ENCODE measurements at places on chromosomes 3 and 15.

DNA sequence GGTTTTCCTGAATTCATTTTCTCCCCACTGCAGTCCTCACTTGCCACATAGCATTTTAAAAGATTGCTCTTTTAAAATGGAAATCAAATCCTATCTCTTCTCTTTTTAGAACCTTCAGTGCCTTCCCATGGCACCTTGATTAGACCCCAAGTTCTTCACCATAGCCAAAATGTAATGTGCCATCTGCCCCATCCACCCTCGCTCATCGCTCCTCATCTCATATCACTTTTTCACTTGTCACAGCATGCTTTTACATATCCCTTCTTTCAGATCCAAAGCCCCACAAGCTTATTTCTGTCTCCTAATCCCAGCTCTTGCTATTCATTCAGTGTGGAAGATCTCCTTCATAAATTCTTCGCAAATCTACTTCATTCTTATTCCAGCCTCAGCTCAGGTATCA lies 161.7 kb downstream of the CD47 start:
- no peak for DNase-seq

GRCh38 chr15:67573194-67573593 lies 30.7 kb downstream of the MAP2K5 start:
- DNase-seq = no peak

GRCh38 chr3:40021338-40021737 lies 211.9 kb downstream of the MYRIP start:
- DNase-seq = no peak

DNA sequence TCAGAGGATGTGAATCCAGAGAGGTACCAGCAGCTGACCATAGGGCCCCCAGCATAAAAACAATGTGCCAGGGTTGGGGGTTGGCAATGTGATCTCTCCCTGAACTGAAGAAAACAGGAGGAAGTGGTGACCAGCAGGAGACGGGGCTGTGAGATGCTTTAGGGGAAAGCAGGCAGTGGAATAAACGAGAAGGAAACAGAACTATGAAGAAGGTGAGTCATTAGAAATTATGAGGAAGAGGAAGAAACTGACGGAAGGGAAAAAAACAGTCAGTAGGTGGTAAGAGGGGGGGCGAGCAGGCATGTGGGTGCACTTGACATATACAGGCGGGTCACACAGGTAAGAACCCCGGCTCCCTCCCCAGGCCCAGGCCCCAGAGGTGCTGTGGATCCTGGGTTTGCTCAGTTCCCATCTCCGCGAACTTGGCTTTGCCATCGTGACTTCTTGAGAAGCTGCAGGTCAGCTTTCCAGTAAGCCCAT lies 42.2 kb upstream of the B3GNT5 start:
- DNase-seq = peak; percentile 50

GRCh38 chr15:38455092-38455491 lies 1.2 kb downstream of the FAM98B start:
- DNase-seq = no peak

DNA sequence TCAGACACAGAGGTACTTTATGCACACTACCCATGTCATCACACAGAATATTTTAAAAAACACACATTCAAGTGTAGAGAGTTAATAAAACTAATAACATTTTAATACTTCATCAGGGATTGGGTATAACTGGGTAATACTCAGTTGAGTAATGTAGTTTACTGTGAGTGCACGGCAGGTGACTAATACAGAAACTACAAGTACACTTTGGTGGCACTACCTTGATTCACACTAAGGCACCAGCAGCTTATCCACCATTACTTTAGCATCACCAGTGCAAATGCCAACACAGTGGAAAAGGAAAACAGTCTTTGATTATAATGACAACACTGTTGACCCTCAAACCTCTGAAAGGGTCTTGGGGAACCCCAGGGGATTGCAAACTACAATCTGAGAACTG lies 33.6 kb downstream of the ZNF280D start:
- no peak for DNase-seq

DNA sequence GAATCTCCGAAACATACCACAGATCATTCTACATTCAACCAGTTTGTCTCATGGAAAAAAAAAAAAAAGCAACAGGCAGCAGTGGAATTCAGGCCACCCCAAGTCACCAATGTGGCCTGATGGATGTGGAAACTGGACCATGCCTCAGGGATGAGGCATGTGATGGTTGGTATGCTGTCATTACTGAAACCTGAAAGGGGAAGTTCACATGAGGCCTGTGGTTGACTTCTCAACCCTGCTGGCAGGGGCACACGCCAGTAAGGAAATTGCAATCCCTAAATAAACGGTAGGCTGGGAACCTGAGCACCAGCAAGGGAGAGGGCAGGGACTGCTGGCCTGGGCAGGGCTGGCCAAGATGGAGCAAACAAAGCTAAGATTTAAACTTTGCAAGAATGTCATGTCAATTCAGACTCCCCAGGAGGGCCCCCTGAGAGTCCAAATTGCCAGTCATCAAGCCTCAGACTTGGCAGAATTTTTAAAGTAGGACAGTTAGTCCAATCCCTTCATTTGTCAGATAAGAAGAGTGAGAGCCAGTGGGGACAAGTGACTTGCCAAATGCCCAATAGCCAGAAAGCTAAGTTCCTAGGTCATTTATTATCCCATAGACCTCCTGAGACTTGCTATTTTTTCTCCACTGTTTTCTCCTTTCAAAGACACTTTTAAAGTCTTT lies 310.4 kb downstream of the ERC2 start:
- DNase-seq = no peak

DNA sequence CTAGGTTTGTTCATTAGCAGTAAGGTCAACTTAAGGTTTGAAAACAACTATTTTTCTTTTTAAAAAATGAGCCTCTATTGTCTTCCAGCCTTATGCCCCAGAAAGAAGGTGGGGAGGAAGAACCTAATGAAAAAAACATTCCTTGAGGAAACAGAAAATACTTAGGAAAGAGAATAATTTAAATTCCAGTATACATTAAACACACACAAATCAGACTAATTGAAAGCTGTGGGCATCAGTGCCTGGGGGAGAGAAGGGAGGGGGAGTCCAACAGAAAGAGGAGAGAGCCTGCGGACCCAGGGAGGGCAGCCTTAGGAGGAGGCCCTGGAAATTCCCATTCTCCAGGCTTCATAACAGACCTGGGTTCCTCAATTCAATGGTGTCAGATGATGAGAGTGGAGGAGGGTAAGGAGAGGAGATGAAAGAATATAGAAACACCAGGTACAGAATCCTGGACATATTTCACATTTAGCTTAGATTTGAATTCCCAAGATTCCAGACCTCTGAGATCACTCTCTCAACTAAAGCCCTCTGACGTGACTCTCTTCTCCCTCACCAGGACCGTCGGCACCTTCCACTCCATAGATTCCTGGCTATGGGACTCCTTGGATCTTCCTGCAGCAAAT lies 320.5 kb upstream of the UMPS start:
- DNase-seq = no peak

DNA sequence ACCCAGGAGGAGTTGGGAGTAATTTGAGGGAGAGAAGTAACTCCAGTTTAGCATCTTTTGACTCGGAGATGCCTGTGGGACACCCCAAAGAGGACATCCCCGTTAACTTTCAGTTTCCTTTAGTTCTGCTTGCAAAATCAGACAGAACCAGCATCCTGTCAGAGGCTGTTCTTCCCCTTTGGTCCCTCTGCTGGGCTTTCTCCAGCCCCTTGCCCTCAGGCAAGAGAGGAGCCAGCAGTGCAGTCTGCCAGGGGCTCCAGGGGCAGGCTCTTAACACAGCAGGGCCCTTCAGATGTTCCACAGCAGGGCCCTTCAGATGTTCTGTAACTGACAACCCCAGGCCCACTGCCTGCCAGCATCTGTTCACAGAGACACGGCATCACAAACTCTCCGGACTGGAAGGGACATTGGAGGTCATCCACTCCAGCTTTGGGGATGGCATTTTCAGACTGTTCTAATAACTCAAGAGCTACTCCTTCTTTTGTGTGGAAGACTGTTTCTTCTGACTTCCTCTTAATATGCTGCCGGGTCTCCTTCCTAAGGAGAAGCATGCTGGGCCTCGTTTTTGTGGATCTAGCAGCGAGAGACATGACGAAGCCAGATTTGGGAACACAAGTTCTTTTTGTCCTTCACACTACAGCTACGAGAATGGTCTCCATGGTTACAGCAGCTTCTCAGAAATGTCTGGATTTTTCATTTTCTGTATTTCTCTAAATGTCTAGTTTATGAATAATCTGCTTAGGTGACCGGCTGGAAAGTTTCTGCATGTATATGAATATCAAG lies 51.9 kb downstream of the KY start:
- DNase-seq = no peak

GRCh38 chr3:58043933-58044332 lies 35.7 kb downstream of the FLNB start:
- DNase-seq = no peak

GRCh38 chr15:33113666-33114373 lies 80.7 kb downstream of the FMN1 start:
- DNase-seq = no peak

DNA sequence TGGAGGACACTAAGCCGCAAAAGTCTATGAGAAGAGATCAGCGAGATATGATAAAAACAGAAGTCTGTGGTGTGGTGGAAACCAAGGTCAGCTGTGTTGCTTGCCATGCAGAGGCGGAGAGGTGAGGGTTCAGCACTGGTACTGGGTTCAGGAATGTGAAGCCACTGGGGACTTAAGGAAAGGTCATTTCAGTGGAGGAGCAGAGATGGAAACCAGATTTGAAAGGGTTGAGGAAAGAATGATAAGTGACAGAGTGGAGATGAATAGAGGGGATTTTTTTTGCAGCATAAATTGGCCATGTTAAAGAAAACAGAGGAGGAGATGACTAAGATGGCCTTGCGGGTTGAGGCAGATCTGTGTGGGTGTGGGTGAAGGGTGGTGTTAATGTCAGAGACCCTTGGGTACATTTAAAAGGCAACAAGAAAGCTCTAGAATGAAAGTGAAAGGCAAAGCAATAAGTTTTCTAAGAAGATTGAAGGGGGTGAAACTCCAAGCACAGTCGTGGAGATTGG lies 265.5 kb downstream of the ADAMTSL3 start:
- DNase-seq = peak; percentile 52

GRCh38 chr15:73602992-73603391 lies 30.2 kb downstream of the NPTN start:
- DNase-seq = no peak

DNA sequence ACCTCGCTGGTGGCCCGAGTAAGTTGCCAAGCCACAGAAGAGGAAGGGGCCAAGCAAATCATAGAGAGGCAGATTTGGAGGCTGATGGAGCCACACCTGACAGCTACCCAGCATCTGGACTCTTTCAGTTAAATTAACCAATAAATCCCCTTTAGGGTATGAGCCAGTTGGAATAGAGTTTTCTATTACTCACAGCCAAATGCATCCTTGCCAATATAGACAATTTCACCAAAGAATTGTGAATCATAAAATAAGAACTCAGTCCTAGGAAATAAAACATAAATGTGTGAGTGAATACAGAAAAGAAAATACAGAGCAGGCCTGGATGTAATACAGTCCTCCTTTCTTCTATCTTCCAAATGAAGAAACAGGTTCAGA lies 161.6 kb upstream of the ANKRD28 start:
- DNase-seq = no peak

DNA sequence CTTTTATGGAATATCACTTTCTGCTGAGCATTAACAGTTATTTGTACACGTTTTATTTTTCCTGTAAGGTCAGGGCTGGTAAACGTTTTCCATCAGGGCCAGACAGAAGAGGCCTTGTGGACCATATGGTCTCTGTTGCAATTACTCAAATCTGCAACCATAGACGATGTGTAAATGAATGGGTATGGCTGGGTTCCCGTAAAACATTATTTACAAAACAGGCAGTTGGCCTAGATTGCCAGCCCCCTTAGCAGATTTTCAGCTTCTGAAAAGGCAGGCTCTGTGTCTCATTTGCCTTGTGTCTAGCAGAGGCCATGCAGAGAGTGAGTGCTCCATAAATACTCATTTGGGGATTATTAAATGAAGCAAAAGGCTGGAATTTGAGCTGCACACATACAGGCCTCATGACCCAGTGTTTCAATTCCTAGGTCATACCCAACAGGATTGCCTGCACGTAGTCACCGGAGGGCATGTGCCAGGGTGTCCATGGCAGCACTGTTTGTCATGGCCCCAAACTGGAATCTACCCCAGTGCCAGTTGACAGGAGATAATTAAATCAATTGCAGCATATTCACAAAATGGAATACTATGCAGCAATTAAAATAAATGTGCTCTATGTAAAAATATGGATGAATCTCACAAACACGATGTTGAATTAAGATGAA lies 51.3 kb downstream of the GPD1L start:
- no peak for DNase-seq

- no peak for DNase-seq
Observed at GRCh38 chr15:55037071-55037470, 159.7 kb downstream of the RSL24D1 start.

DNA sequence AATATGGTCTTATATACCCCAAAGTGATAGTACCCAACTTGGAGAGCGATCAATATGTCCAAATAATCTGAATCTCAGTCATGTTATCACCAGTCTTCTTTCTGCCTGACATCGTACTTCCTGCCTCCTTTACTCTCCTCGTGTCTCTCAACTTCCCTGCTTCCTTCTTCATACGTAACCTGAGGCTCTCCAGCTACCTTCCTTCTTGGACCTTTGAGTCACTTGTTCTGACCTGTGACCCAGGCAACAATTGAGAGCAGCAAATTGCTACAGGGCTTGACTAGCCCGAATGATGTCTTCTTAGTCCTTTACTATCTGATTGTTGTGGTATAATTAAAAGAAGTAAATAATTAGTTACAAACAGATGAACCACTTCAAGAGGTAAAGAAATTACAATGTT lies 145.9 kb upstream of the MBNL1 start:
- no peak for DNase-seq

DNA sequence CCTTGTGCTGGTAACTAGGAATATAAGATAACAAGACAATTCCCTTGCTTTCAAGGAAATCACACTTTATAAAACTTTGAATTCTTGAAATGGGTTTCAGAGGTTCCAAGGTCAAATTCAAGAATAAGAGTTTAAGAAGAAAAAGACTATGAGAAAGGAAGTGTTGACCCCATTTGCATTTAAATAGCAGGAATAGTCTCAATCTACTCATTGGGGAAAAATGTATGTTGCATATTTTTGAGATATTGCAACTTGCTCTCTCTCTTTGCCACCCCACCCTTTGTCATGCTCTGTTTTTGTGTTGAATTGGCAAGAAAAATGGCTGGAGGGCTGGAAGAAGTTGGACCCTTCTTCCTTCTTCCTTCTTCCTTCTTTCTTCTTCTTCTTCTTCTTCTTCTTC lies 699.2 kb downstream of the TUSC7 start:
- DNase-seq = no peak

DNA sequence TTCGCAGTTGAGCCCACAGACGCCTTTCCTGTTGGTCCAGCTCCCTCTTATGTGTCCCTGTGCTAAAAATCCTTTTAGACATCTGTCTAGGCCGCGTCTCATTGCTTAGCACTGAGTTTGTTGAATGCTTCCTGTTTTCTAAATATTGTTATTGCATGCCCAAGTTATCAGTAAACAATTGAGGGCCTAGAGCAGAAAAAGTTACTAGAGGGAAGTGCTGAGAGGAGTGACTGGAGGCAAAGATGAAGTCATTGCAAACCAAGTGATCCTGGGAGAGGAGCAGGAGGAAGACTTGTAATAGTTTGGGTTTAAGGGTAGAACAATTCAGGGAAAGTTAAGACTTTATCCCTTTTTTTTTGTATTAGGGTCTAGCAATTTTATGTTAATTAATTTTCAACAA lies 88.1 kb downstream of the DCUN1D1 start:
- DNase-seq = no peak

GRCh38 chr3:126180477-126181397 lies at the start of gene ALDH1L1:
TSS of gene ALDH1L1 (minus strand) at chr3:126180586. CDS start at chr3:126160979, 19,607 bp downstream.
- no peak for DNase-seq

All from stimulated activated CD8-positive, alpha-beta memory T cell treated with anti-CD3 and anti-CD28 coated beads, Interleukin-4, amount 100 ng/mL, for 48 hours (primary cell).